ENCODE measurements at places on chromosomes 7 and 10.
A peak's percentile ranks its signal among the peaks of the same experiment; 100 is the strongest.

GRCh38 chr10:16384021-16384420, 52.8 kb upstream of the PTER start:
- peak; percentile 67 for DNase-seq

- peak; percentile 46 for DNase-seq
Observed at GRCh38 chr10:12252882-12253546, 57.0 kb downstream of the CDC123 start.

GRCh38 chr7:63008366-63008765, 990.3 kb upstream of the ZNF722 start:
- DNase-seq = peak; percentile 0

DNA sequence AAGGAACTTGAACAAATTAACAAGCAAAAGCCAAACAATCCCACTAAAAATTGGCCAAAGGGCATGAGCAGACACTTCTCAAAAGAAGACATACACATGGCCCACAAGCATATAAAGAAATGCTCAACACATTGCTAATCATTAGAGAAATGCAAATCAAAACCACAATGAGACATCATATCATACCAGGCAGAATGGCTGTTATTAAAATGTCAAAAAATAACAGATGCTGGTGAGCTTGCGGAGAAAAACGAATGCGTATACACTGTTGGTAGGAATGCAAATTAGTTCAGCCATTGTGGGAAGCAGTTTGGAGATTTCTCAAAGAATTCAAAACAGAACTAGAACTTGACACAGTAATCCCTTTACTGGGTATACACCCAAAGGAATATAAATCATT, 311.7 kb upstream of the HPS1 start:
- no peak for DNase-seq

- peak; percentile 46 for DNase-seq
Observed at GRCh38 chr10:107031931-107032699, 132.4 kb downstream of the SORCS1 start.

GRCh38 chr10:104804880-104805279, 163.8 kb downstream of the SORCS3 start:
- no peak for DNase-seq

- DNase-seq = no peak
Observed at GRCh38 chr10:35011771-35012191, 78.4 kb downstream of the CUL2 start.

DNA sequence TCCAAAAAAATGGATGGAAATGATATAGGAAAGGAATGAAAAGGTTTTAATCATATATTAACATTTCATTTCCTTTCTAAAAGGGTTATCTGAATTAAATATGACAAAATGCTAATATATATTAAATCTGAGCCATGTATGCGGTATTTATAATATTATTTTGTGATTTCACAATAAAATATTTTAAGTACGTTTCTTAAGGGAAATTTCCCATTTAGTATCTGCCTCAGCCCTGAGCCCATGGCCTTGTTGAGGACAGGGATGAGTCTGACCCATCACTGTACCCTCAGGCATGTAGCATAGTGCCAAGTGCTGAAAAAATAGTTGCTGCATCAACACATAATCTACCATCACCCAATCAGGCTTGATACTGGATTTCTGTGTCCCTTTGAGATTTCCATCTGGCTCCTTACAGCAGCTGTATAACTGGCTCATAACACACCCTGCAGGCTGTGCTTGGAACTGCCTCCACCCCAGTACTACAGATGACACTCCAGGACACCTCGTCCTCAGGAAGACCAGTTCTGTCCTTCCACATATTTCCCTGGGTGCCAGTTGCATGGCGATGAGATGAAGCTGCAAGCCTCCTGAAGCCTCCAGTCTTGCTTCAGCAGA, 59.4 kb upstream of the ASAH2 start:
- DNase-seq = peak; percentile 58

DNA sequence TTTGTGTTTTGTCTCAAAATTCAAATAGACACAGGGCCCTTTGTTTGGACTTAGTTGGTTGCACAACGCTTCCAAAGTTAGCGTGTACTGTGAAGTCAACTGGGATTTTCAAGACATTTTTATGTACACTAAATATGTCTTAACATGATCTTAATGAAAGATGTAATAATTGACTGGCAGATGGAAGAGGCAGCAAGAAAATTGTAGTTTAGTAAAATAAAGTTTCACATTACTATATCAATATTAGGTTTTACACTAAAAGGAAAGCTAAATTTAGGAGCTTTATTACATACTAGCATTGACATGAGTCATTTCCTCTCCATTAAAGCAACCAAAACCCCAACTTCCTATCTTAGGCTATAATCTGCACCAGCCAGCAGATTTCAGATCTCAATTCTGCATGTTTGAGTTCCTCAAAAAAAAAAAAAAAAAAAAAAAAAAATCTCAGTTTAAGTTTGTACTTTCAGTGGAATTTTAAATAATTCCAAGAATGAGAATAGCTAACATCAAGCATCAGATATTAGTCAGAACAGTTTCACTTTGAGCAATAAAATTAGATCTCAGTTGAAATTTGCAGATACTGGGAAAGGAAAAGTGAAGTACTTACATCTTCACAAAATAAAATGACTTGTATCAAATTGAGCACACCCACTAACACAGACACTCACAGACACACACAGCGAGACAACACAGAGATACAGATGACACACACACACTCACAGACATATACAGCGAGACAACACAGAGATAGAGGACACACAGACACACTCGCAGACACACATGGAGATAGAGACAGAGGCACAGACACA, 346.6 kb upstream of the KLF6 start:
- no peak for DNase-seq

GRCh38 chr7:150716939-150717338, 526 bp downstream of the GIMAP1 start:
- DNase-seq = no peak

DNA sequence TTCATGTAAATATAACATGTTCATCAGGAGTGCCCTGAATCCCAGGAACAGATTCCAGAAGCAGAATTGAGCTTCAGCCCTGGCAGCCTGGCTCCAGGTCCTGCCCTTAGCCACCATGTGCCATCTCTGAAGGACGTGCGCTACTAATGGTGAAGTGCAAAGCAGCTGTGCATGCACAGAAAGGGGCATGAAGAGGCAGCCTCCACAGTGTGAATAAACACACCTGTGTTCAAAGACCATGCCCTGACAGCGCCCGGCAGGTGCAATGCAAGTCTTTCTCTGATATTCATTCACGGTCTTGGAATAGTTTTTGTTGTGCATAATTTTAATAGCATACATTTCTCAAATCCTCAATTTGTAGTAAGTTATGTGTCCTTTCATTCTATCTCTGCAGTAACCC, 250.4 kb upstream of the TCERG1L start:
- DNase-seq = no peak

- DNase-seq = peak; percentile 89
Observed at GRCh38 chr7:66140924-66141323, 26.3 kb downstream of the CRCP start.

DNA sequence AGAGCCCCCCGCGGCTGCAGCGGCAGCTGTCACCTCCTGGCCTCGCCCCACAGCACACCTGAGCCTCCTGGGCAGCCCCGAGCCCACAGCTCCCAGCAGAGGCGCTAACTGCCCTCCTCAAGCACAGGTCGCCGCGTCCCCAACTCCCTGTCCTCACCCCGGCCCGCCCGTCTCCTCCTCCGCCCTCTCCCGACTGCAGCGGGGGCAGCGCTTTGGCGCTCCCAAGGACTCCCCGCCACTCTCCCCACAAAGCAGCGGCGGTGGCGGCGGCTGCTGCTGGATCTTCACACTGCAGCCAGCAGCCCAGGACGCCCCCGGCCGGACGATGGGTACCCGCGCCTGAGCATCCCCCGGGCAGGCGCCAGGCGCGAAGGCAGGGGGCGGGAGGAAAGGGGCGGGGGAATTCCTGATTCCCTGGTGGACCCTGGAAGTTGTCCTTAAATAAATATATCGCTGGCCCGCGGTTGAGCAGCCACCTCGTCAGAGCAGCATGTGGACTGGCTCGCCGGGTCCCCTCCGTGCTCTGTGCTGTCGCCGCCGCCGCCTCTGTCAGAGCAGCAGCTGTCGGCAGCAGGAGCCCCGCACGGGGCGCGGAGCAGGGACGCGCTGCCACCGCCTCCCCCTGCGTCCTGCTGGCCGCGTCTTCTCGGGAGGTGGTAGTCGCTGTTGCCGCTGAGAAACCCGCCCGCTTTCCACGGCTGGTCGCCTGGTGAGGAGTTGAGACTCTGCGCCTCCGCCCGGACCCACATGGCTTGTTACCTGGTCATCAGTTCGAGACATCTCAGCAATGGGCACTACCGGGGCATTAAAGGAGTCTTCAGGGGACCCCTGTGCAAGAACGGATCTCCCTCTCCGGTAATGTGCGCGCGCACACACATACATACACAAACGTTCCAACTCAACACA, at the start of gene ZNF804B:
TSS of gene ZNF804B (plus strand) at position 471 of the 906 bp plus-strand sequence. CDS start at position 748, 277 bp downstream.
- peak; percentile 69 for DNase-seq

GRCh38 chr10:9301554-9301953, 1247.1 kb downstream of the GATA3 start:
- no peak for DNase-seq

- no peak for DNase-seq
Observed at GRCh38 chr7:101691822-101692384, 62.8 kb upstream of the MYL10 start.
